ENCODE measurements at places on chromosomes 3 and 15.

GRCh38 chr3:197224034-197224444, 74.4 kb downstream of the DLG1 start:
- peak; percentile 17 for DNase-seq

- DNase-seq: no peak
These were observed at the start of gene NDN for GRCh38 chr15:23687143-23687470. Gene NDN, minus strand, starts transcription at chr15:23687305. Its CDS starts 88 bp downstream, at chr15:23687217.

DNA sequence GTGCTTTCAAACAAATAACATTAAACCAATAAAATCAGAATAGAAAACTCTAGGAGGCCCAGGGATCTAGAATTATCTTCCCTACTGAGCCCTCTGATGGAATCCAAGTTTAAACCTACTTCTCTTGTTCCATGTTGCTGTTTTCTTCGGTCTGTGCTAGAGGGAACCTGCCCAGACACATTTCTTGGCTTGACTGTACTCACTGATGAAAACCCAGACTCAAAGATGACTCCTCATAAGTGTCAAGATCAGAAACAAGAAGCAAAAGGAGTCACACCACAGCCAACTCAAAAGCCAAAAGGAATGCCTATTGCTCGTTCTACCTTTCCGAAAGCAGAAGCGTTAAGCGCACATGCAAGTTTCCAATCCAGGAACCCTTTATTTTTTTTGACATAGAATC, 31.6 kb downstream of the SCAP start:
- DNase-seq: no peak

GRCh38 chr3:127610105-127610504, 11.9 kb downstream of the MCM2 start:
- DNase-seq: no peak

- no peak for DNase-seq
These were observed 242.5 kb downstream of the CADPS start for GRCh38 chr3:62632510-62633294.

GRCh38 chr15:72198356-72199204, 993 bp upstream of the GRAMD2A start:
- no peak for DNase-seq

- DNase-seq: no peak
These were observed 40.5 kb downstream of the NUDT16 start for GRCh38 chr3:131421957-131422498.

DNA sequence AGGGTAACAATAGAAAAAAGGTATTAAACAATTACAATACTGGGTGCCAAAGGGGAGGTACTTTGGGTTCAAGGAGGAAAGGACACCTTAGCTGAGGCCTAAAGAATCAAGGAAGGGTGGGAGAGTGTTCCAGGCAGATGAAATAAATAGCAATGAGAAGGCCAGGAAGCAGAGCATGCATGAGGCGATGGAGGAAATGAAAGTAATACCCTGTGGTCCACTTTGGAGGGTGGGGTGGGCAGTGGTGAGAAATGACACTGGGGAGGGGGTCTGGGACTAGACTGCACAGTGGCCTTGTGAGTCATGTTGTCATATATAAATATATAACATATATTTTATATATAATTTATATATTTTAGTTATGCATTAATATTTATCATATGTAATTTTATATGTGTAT, 55.9 kb downstream of the BHLHE40 start:
- no peak for DNase-seq

Data from AG04449 (cell line).